ENCODE measurements at places on chromosomes 2 and 18. TPM values are rescaled to one million over a fixed set of nuclear protein-coding genes. Genes with fewer than 3 reads are reported as not detected.

DNA sequence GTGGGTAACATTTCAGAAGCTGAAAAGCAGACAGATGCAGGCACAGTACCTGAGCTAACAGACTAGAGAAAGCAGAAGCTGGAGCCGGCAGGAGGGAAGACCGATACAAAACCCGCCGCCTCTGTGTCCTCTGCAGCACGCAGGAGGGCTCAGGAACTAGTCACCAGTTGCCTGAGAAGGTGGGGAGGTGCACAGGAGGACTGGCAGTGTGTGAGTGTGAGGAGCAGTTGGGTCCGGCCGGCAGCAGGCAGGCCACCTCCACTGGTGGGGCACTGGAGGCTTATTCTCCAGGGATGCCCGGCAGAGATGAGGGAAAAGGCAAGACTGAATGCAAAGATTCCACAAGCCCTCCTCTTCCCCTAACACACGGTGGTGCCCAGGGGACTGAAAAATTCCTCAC is 18.2 kb downstream of the ERCC3 start:
- DNase-seq: no peak
- peaks cover 3% of the 10 kb centered on the region for H3K4me1 ChIP-seq
- no peak overlapping the region for H3K27ac ChIP-seq
- no peak overlapping the region for H3K4me3 ChIP-seq
- H3K36me3 ChIP-seq: peaks cover 62% of the 10 kb centered on the region

DNA sequence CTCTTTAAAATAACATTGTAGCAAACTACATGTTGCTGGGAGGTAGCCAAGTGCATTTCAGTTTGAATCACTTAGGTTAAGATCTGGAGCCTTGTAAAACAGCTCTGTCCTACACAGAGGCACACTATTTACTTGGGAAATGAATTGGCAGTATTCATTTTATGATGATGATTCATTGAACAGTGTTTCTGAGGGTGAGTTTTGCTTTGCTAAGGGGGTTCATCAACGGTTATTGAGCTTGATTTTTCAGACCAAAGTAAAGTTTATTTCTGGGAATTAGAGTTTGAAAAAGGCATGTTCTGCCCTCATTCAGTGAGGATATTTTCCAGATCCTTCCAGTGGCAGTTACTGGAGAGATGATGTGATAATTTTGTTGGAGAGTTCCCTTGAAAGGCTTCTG is 55.6 kb downstream of the CCDC85A start:
- no peak overlapping the region for H3K4me3 ChIP-seq
- no peak for DNase-seq
- no peaks in the 10 kb centered on the region for H3K27me3 ChIP-seq

DNA sequence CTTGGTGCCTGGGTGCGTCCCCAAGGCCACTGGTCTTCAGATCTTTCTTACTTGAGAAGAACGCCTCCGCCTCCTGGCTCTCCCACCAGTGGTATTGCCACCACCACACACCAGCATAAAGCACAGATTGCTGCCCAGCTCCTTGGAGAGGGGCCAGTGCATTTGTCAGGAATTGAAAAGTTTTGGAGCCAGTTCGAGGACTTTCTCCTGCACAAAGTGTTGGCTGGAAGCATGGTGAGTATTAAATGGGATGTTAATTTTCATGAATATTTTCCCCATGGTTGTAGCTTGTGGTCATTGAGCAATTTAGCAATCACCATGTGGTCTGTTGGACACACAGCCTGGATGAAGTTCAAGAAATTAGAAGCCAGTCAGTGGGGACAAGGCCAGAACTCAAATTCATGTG is 684.6 kb upstream of the FANCL start:
- no peak overlapping the region for H3K4me3 ChIP-seq
- H3K27ac ChIP-seq: no peak overlapping the region
- no peaks in the 10 kb centered on the region for H3K4me1 ChIP-seq
- DNase-seq: no peak

- H3K27ac ChIP-seq: no peak overlapping the region
- H3K4me1 ChIP-seq: no peaks in the 10 kb centered on the region
- H3K36me3 ChIP-seq: no peaks in the 10 kb centered on the region
- no peak for DNase-seq
- no peaks in the 10 kb centered on the region for H3K27me3 ChIP-seq
These were observed 50.0 kb downstream of the GPD2 start for GRCh38 chr2:156486147-156486546.

- DNase-seq: no peak
- no peaks in the 10 kb centered on the region for H3K36me3 ChIP-seq
- no peak overlapping the region for H3K4me3 ChIP-seq
- no peaks in the 10 kb centered on the region for H3K4me1 ChIP-seq
These were observed 48.4 kb upstream of the TMEM17 start for GRCh38 chr2:62554440-62554839.

The RABL2A gene
- 14.7 TPM for total RNA-seq

- H3K27me3 ChIP-seq: no peaks in the 10 kb centered on the region
- DNase-seq: no peak
- H3K4me3 ChIP-seq: no peak overlapping the region
- H3K27ac ChIP-seq: no peak overlapping the region
These were observed 79.7 kb downstream of the EHBP1 start for GRCh38 chr2:62785216-62785615.

GRCh38 chr2:26068602-26069298 is 34.9 kb downstream of the RAB10 start:
- H3K27ac ChIP-seq: peak overlapping the region; percentile 65
- no peaks in the 10 kb centered on the region for H3K36me3 ChIP-seq
- H3K4me1 ChIP-seq: peaks cover 29% of the 10 kb centered on the region
- H3K4me3 ChIP-seq: no peak overlapping the region
- no peaks in the 10 kb centered on the region for H3K27me3 ChIP-seq
